ENCODE measurements at places on chromosomes 2 and 18.

GRCh38 chr2:36290306-36290856 is 65.2 kb upstream of the CRIM1 start:
- DNase-seq: no peak

- DNase-seq: no peak
Measured at GRCh38 chr2:238524426-238524983, 97.8 kb downstream of the ASB1 start.

DNA sequence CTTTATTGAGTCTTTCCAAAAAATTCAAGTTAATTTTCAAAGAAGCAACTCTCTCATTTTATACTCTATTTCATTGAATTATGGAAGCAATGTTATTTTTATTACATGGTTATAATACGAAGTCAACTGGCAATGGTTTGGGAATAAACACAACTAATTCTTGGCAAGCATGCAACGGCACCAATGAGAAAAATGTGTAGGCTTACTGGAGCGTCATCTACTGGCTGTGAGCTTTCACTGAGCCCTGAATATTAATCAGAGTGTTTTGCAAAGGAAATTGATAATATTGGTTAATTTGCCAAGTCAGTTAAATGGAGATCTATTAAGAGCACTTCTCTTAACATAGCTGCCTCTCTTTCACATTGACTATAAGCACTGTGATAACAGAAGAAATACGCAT is 163.9 kb downstream of the IKZF2 start:
- DNase-seq: no peak

GRCh38 chr2:86825036-86825692 is 34.5 kb upstream of the CD8A start:
- DNase-seq: no peak

DNA sequence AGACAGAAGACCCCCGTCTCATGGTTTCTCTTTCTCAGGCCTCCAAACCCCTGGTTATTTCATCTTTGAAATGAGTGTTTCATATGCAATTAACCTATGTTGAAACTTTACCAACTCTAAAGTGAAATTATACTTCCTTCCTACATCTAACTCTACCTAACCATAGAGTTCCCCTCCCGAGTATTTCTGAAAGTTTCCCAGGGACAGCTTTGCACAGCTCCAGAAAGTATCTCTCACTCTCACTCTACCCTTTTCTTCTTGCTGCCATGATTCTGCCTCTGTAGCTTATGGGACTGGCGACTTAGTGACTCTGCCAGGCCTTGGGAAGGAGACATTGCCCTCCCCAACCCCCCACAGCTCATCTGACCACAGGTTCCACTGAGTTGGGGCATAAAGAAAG is 107.9 kb downstream of the B3GNT2 start:
- no peak for DNase-seq

GRCh38 chr2:181679544-181679979 is 755 bp downstream of the NEUROD1 start:
- DNase-seq: no peak

DNA sequence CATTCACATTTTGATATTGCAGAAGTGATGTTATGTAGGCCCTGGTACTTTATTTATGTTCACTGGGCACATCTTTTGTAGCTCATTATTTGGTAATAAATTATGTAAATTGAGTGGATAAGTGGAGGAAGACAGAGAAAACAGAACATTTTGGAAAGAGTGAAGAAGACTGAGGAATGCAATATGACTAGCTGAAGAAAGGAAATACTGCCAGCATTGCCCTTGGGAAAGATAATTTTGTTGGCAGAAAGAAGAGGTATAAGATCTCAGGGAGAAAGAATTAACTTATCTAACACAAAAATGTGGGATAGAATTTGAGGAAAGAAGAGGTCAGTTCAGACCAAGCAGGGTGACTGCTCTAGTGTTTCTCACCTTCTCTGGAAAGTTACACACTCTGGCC is 118.8 kb downstream of the TTC27 start:
- no peak for DNase-seq

GRCh38 chr2:41853427-41854191 is 194.2 kb upstream of the PKDCC start:
- no peak for DNase-seq

DNA sequence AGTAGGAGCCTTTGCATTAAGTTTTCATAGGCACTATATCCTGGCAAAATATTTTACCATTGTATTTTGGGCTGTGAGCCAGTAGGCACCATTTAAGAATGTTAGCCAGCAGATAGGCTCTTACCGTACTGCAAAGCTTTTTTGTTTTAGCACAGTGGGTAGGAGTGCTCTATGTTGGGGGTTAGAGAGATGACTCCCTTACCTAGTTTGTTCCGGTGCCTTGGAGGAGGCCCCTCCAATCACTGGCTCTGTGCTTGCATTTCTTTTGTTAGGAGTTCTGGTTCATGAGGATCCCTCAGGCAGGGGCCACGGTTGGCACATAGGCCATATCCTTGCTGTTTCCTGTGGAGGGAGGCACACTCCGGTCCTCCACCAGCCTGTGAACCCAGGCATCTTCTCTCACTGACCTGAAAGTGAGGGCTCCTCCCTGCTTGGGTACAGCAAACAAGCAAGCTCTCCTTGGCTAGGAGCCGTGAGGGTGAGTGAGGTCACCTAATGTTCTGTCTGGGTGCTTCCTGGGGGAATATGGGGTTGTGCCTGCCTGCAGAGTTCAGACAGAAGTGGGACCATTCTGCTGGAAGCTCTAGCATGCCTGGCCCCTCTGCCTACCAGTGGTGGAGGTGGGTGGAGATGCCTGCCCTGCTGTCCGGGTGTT is 29.8 kb downstream of the LTBP1 start:
- DNase-seq: no peak

GRCh38 chr2:108129636-108130035 is 110.1 kb upstream of the SULT1C3 start:
- DNase-seq: no peak

GRCh38 chr2:42140496-42140895 is 28.7 kb upstream of the EML4 start:
- no peak for DNase-seq

DNA sequence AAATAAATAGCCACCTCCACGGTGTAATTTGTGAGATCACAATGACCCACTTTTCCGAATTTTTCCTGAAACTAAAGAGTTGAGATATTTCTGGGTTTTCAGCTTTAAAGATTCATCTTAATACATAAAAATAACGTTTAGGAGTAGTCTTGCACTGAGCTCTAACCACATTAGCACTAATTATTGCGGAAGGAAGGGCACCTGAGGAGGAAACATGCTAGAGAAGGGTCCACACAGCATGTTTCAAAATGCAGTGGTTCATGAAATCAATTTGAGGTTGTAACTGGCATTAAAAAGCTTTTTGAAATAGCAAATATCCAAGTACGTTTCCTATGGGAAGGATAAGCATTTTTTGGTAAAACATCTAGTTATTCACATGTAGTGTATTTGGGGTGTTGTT is 8.4 kb downstream of the INPP4A start:
- DNase-seq: no peak
